ENCODE measurements at places on chromosomes 7 and 10. TPM values are rescaled to one million over a fixed set of nuclear protein-coding genes. Genes with fewer than 3 reads are reported as not detected.

MET gene
- total RNA-seq = 1.5 TPM

ADCY1 gene
- 8.9 TPM for total RNA-seq

SLC29A3 gene
- 7.3 TPM for total RNA-seq

DPYSL4 gene
- total RNA-seq = 17.9 TPM

HOXA10 gene
- total RNA-seq = not detected

DNA sequence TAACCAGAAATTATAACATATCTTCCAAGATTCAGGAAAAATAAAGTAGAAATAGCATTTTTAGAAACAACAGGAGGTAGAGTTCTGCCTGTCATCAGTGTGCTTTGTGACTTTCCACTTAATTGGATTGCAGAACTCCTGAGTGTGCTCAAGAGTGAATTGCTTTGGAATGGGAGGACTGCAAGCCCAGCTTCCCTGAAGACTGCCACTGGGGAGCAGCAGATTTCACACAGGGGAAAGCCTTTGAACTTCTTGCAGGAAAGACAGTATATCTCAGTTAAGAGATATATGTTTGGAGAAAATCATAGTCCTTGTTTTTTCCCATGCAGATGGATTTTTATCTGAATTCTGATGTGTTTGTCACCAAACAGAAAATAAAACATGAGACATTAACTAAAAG lies 124.5 kb downstream of the TMEM168 start:
- DNase-seq = no peak

DNA sequence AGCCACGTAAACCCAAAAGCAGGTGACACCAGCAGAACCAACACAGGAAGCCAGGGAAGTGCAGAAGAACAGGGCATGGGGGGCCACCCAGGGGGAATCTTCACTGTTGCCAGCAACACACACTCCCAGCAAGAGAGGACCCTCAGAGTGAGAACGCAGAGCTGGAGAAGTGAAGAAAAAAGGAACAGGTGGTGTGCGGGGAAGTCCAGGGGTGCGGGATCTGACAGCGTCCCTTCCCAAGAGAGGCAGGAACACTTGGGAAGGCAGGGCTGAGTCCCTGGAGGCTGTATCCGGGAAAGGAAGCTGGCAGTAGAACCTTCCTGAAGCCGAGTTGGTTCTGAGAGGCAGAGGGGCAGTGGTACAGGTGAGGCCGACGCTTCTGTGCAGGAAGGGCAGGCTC lies 27.7 kb downstream of the AGAP4 start:
- no peak for DNase-seq

DNA sequence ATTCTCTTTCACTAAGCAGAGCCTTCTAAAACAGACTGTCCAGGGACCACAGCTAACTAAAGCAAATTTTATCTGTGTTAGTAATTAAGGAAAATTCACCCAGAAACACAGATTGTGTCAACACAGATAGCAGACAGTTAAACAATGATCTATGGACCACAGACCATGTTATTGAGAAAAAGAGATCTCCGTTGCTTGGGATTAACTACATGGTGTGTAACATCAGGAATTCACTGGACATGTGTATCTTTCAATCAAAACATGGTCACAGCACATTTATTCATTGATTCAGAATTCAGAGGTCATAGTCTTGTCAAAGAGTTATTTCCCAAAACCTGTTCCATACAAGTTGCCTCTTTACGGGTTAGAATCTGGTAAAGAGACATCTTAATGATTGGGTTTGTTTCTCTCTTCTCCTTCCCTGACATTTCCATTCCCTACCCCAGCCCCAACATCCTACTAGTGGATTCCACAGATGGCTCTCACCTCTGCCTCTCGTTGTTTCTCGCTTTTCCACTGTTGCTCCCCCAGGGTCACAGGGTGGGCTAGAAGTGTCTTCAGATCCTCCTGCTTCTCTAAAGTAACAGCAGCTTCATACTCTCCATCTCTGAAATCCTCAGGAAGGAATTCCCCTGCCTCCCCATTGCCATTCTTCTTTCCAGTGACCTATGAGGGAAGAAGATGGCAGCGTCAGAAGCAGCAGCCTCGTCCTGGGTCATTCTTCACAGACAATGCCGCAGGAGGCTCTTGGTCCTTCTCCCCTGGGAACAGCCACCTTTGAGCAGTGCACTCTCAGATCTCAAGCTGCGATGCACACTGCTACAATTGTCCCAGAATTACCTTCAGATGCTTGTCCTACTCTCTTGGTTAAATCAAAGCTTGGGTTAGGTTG lies 958 bp downstream of the ANKRD1 start:
- no peak for DNase-seq

DNA sequence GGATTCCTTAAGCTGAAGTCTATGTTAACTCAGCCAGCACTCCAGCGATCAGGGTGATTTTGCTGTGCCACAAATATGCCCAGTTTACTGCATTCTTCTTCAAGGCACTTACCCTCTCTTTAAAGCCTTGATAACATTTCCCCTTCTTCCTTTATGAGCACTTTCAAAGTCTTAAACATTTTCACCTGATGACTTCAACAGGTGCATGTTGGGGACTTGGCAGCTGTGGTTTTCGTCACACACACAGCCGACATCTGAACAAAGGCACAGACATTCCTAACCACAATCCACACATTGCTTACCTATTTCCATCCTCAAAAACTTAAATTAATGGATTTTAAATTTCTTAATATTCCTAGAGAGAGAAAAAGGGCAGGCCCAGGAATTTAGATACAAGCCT lies 331.5 kb downstream of the CRPPA start:
- no peak for DNase-seq

DNA sequence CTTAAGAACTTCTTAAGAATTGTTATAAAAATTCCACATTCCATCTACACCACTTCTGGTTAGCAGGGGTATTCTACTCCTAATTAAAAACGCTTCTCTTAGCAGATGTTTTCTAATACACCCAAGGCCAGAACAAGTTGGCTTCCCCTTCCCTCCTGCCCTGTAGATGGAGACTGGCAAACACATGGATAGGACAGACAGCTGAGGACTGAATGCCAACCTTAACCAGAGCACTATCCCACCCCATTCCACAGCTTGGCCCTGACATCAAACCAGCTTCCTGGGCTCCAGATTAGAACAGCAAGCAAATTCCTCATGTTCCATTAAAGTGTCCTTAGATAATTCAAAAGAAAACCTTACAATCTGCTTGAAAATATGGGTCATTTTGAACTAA lies 56.6 kb upstream of the IL6 start:
- DNase-seq = no peak

- no peak for DNase-seq
Measured at GRCh38 chr10:7285522-7286322, 125.1 kb downstream of the SFMBT2 start.

DNA sequence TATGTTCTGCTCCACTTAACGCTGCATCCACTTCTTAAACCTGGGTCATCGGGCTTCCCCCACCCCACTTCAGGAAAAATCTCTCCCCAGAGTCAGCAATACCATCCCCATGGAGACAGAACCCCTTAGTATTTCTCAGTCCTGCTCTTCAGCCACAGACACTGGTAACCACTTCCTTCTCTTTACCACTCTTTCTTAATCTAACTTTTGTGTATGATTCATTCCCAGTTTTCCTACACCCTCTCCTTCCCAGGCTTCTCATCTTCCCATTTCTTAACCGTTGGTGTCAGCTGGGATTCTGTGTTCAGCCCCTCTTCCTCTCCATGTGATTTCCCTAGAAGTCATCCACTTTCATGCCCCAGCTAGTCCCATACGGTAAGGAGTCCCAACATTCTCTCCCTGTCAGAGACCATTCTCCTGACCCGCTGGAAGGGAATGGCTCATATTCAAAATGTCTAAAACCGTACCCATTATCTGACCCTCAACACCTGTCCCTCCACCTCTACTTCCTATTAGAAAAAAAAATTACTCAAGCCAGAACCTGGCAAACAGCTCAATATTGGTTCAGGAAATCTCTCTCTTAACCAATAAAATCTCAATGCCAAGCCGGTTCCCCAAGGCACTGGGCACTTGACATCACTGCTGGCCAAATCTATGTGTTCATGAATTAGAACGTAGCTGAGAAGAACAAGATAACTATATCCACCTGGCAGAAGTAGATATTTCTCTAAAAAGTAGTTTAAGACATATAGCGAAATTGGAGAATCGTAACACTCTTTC lies 89.4 kb downstream of the DGKI start:
- DNase-seq = no peak

- DNase-seq = no peak
Measured at GRCh38 chr10:20887706-20888555, 9.2 kb downstream of the NEBL start.

DNA sequence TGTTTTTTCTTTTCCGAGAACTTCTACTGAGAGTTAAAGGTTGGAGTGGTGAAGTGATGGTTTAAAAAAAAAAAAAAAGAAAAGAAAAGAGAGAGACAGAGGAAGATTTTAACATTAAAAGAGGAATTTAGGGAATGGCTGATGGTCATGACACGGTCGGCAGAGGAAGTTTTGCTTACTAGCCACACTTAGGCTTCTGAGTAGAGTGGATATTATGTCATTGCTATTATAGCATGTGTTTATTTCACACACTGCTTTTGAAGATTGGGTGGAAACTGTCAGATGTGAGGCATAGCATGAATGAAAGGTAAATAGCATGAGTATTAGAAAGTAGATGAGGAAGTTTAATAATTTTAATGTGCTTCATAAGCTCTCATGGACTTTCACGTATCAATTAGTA lies 2.5 kb downstream of the KAT6B start:
- DNase-seq = no peak

GRCh38 chr7:135662373-135663114 lies at the start of gene STMP1:
STMP1 (plus strand) TSS chr7:135662514.
- DNase-seq = peak; percentile 92

DNA sequence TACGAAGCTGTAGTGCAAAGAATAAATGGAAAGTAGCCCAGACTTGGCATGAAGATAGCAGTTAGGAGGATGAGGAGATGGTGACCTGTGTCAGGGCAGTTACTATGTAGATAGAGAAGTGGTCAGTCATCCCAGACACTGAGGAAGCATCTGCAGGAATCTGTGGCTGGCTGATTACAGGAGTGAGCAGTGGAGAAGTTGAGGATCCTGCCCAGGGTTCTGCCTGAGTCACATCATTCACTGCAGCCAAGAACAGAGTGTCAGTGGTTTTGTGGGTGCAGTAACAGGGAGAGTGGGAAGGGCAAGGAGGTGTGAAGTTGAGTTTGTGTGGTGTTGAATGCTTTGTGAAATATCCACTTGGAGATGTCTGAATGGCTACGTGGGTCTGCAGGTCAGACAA lies 676.4 kb upstream of the NRP1 start:
- no peak for DNase-seq

DNA sequence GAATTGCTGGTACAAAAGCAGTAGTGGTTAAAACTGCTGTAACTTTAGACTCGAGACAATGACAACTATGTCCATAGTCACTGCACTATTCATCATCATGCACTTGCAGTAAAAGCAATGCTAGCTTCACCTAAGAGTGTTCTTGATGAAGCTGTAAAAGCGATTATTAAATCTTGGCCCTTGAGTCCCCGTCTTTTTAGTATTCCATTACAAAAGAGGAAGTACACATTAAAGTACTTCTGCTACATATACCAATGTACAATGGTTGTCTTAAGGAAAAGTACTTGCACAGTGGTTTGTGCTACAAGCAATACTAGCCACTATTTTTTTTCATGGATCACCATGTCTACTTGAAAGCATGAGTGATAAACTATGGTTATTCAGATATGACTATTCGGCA lies 78.3 kb downstream of the ATAD1 start:
- DNase-seq = no peak

Data from activated T-helper 2 cell treated with anti-CD3 and anti-CD28 coated beads, Interferon-gamma antibody, Interleukin-2, Interleukin-4, amounts not matched to agents 10 μg/mL and 5 μg/mL and 100 μg/mL, durations not matched to agents 14 hours and 24 hours and 36 hours (primary cell).